Amygdala (tissue), 56 donors: ENCODE measurements at places on chromosomes 7 and 10.

DNA sequence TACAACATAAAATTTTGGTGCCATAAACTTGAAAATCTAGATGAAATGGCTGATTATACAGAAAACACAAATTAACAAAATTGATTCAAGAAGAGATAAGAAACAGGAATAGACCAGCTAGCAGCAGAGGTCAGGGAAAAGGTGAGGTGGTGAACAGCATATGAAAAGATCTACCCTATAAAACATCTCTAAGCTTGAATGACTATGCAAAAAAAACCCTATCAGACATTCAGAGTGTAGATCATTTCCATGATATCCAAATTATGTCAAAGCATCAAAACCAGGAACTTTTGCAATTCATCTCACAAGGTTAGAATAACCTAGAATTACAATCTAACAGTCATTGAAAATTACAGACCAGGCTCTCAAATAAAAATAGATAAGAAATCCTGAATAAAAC is 14.6 kb upstream of the BPGM start:
- DNase-seq = no peak

GRCh38 chr10:101903827-101904550 is 60.4 kb upstream of the KCNIP2 start:
- DNase-seq = peak; percentile 18

DNA sequence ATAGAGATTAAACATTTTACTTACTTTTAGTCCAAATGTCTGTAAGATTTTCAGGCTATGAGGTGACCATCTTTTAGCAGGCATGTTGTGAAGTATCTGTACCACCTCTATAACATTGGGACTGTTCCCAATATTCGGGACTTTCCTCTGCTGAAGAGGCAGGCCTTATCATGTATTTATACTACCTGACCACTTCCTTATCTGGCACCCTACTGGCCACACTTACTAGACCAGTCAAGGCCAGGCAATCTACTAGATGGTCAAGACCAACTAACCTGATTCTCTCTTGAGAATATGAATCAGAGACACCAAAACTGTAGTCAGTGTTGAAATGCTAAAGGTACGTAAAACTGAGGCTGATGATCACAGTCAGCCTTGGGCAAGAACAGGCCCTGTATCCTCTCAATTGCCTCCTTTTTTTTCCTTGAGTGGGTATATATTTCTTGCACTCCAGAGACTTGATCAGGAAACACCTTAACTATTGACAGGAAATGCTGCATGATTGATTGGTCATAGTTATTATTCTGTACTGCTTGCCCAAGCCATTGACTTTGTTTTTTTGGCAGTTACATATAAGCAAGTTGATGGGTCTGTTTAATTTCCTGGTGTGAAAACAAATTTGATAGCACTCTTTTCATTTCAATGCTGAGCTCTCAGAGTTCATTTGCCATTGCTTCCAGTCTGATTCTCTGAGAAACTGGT is 5.2 kb upstream of the PRKAR2B start:
- no peak for DNase-seq

DNA sequence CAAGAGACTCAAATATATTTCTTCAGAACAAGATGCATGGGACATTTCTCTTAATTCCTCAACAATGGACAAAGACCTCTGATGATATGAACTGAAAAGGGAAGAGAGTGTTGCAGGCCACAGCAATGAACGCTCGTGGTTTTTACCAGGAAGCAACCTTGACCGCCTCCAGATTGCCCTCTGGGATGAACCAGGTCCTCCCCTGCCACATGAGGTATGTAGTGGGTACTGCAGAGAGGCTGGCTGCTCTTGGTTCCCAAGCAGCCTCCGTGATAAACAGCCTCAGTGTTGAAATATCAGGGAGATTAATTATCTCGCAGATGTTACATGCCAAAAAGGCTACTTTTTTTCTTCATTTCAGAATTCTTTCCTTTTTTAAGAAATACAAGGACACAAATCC is 338.8 kb downstream of the ELMO1 start:
- no peak for DNase-seq

- DNase-seq = no peak
Observed at GRCh38 chr7:64888561-64888900, 14.5 kb upstream of the ZNF273 start.

GRCh38 chr7:2518737-2519118 is 846 bp upstream of the LFNG start:
- DNase-seq = no peak

DNA sequence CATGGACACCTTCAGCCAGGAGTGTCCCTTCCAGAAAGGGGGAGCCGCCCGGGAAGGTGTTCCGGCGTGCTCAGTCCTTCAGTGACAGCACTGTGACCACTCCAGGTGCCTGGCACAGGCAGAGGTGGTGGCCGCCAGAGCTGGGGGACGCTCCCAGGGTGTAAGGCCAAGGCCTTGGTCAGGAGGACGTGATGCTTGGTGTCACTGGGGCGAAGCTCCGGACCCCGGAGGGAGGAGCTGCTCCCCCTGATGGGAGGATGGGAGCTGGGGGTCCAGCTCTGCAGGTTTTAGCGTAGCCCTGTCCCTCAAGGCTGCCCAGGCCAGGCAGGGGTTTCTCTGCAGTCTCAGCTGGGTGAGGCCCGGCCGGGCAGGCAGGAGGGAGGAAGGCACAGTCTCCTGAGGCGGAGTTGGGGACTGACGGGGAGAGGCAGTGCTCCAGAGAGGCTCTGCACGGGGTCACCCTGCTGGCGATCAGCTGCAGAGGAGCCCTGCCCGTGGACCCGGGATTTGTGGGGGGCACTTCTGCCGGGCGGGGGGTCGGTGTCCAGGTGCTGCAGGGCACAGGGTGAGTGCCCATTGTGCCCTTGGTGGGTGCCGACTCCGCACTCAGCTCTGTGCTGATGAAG is 56.5 kb upstream of the DNAJB6 start:
- no peak for DNase-seq

DNA sequence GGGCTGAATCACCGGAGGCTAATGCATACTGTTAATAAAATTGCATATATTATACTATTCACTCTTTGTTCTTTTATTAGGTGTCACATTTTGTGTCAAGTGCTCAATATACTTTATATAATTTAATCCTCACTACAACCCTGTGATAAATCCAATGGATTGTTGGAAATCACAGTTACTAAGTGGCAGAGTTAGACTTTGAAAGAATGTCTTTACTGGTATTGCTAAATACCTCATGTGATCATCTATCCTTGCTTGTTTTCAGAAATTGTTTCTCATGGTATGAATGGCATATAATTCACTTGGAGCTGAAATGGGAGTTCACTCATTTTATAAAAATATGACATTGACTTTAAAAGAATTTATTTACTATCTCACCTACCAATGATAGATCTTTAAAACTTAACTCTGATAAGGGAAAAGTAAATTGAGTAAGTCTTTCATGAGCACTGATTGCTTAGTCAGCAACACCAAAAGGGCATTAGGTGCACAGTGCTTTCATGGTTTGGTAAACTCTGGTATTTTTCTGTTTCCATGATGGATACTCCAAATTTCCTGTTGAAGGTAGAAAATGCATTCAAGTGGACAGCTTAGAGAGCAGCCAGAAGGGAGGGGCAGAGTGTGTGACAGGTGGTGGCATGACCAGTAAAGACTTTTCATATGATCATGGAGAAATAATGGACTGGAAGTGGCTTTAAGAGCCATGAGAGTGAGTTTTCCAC is 22.6 kb downstream of the ENKUR start:
- no peak for DNase-seq

DNA sequence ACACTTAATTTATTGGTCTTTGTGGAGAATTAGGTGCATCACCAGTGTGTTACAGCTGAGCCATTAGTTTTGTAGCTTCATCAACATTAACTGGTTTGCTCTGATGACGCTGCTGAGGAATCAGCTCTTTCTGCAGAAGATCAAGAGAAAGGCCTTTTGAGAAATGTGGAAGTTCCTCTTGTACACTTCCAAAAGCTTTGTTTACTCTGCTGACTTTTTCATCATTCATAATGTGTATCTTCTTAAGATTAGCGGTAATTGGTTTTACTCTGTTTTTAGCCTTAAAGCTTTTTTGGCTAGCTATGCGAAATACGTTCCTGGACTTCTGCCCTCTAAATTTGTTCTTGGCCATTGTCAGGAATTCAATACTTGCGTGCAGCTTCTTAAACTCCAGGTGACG is 8.2 kb upstream of the PHYH start:
- DNase-seq = no peak

GRCh38 chr10:77712207-77712606 is 74.6 kb upstream of the KCNMA1 start:
- DNase-seq = no peak

DNA sequence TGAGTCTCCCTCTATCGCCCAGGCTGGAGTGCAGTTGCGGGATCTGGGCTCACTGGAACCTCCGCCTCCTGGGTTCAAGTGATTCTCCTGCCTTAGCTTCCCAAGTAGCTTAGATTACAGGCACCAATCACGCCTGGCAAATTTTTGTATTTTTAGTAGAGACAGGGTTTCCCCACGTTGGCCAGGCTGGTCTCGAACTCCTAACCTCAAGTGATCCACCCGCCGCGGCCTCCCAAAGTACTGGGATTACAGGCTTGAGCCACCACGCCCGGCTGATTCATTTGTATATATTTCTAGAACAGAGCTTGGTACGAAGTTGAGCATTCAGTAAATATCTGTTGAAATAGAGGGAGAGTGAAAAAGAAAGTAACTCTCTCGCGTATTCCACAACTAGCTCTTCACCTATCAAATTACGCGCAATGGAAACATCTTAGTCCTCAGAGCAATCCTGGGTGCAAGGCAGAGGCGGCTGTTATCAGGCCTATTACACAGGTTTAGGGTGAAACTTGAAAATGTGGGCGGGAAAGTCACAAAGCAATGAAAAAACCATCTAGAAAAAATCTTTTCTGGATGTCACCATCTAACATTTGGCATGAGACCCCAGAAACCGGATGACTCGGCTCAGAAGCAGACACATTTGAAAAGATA is 707 bp upstream of the GHITM start:
- no peak for DNase-seq

DNA sequence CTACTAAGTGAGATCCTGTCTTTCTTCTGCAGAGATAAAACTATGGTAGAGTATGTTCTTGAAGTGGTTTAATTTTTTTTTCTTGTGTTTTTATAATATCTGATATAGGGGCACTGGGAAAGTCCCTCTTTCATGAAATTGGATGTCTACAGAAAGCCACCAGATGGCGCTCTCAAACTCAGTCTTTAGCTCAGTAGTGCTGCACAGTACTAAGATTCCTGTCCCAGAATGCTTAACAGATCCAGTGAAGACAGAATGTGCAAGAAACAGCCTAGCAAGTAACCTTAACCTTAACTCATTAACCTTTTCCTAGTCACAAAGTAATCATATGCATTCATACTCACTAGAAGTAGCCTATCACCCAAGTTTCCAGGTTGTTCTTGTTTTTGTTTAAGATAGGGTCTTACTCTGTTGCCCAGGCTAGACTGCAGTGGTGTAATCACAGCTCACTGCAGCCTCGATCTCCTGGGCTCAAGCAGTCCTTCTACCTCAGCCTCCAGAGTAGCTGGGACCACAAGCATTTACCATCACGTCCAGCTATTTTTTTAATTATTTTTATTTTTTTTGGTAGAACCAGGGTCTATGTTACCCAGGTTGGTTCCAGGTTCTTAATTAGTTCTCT is 56.7 kb downstream of the IDE start:
- peak; percentile 6 for DNase-seq

GRCh38 chr7:35253460-35253709 is 515 bp downstream of the TBX20 start:
- DNase-seq = no peak

GRCh38 chr7:90938371-90938770 is 325.9 kb upstream of the FZD1 start:
- no peak for DNase-seq

DNA sequence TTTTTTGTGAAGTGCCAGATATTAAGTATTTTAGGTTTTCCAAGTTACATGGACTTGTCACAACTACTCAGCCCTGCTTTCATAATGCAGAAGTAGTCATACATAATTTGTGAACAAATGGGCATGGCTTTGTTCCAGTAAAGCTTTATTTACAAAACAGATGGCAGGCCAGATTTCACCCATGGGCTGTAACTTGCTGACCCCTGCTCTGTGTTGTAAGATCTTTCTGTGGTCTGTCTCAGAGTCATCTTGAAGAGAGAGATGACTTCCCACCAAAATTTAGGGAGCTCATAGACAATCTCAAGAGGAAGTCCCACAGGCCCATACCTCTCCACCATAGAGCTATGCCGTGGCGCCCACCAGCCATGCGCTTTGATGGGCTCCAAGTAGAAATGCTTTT is 616.1 kb downstream of the LRMDA start:
- DNase-seq = no peak

- DNase-seq = peak; percentile 5
Observed at GRCh38 chr7:100127866-100128636, 1.3 kb downstream of the MBLAC1 start.

DNA sequence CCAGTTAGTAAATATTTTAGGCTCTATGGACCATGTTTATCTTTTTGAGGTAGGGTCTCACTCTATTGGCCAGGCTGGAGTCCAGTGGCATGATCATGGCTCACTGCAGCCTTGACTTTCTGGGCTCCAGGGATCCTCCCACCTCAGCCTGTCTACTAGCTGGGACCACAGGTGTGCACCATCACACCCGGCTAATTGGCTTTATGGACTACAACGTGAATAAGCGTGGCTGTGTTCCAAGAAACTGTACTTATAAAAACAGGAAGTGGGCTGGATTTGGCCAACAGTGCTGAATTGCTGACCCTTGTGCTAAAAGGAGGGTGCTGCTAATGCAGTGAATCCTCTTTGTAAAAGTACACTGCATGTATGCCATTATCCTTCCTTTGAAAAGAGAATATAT is 111.7 kb upstream of the CDK13 start:
- DNase-seq = no peak

DNA sequence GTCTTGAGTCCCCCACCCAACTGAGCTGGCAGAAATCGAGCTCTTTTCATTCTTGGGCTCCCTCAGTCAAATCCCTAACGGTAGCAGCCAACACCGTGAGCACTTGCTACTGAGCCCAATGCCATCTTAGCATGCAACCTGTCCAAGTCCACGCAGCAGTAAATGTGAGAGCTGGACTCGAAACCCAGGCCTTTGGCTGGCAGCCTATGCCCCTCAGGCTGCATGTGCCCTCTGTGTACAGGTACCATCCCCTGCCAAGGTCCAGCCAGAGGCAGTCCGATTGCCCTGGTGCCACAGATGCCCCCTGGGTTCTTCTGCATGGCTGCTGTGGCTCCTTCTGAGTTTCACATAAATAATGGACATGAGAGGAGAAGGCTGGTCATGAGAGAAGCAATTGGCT is 1.2 kb upstream of the TMEM273 start:
- no peak for DNase-seq

- no peak for DNase-seq
Observed at GRCh38 chr7:150901160-150902035, 49.1 kb downstream of the AOC1 start.

DNA sequence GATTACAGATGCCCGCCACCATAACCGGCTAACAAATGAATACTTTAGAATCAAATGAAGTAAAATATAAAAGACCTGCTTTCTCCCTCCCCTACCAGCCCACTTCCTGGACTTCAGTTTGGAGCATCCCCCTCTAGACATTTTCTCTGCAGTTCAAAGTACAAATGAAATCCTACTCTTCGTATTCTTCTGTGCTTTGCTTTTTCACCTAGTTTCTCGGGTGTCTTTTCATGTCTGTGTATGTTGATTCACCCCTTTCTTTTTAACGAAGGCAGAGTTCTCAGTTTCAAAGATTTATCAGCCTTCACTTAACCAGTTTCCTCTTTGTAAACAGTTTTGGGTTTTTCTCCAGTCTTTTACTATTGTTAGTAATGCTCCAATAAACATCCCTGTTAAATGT is 145.9 kb upstream of the STK17A start:
- no peak for DNase-seq
